ENCODE measurements at places on chromosomes 16 and 17. TPM values are rescaled to one million over a fixed set of nuclear protein-coding genes. Genes with fewer than 3 reads are reported as not detected.

DNA sequence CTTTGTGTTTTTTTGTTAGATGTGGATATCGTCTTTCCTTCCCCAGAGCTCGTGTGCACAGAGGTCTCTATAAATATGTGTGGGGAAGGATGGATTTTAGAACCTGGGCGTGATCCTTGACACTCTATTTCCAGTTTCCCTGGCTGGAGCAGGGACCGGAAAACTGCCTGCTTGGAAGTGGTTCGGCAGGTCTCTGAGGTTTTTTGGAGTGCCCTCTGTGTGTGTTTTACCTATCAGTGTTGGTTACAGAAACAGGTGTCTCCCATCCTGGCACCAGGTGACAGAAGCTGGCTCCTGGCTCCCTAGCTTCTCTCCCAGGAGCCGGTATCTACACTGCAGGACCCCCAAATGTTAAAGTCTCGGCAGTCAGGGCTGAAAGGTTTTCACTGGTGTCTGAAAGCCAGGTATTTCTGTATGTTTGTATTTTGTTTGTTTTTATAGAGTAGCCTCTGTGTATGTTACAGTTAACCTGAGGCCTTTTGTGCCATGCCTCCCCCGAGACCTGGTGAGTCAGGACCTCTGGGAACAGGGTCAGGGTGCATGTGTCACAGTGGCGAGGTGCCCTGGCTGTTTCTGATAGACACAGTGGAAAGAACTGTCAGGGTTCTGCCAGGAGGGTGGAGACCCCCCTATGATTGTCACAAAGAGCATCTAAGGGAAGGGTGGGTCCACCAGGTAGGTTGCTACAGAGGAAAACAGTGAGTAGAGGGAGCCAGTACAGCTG is 31.3 kb downstream of the ZC3H18 start:
- DNase-seq, result peak; percentile 1
- no peaks in the 10 kb centered on the region for H3K27me3 ChIP-seq
- H3K36me3 ChIP-seq, result peaks cover 78% of the 10 kb centered on the region
- H3K4me3 ChIP-seq, result no peak overlapping the region
- H3K27ac ChIP-seq, result peak overlapping the region; percentile 42

- H3K27me3 ChIP-seq, result peaks cover 12% of the 10 kb centered on the region
- no peak overlapping the region for H3K27ac ChIP-seq
- no peaks in the 10 kb centered on the region for H3K36me3 ChIP-seq
- H3K4me1 ChIP-seq, result peaks cover 9% of the 10 kb centered on the region
Observed at GRCh38 chr17:82390015-82390859, 18.7 kb downstream of the UTS2R start.

DNA sequence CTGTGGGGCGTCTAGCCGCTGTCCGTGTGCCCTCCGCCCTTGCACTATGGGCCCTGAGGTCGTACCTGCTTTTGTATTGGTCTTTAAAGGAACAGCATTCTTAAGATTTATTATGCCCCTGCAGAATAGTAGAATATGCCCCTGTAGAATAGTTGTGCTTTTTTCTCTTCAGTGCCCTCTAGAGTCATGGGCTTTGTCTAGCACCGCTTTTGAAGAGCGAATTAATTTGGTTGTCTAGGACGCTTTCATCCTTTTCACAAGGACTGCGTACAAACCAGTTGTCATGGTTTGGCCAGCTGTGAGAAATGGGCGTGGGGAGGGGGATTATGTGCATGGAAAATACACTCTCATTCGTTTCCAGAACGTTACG is 621 bp downstream of the CEP95 start:
- no peaks in the 10 kb centered on the region for H3K27me3 ChIP-seq
- peak overlapping the region; percentile 100 for H3K27ac ChIP-seq
- peak; percentile 72 for DNase-seq
- H3K4me3 ChIP-seq, result peak overlapping the region; percentile 99
- H3K4me1 ChIP-seq, result peaks cover 28% of the 10 kb centered on the region

GRCh38 chr17:45857977-45858708 is 13.5 kb downstream of the SPPL2C start:
- no peak overlapping the region for H3K27ac ChIP-seq
- H3K4me3 ChIP-seq, result no peak overlapping the region
- H3K4me1 ChIP-seq, result no peaks in the 10 kb centered on the region
- DNase-seq, result peak; percentile 54
- H3K27me3 ChIP-seq, result peaks cover 61% of the 10 kb centered on the region

- no peaks in the 10 kb centered on the region for H3K27me3 ChIP-seq
- H3K4me3 ChIP-seq, result peak overlapping the region; percentile 88
- H3K36me3 ChIP-seq, result peaks cover 5% of the 10 kb centered on the region
- peak overlapping the region; percentile 88 for H3K27ac ChIP-seq
- H3K4me1 ChIP-seq, result peaks cover 18% of the 10 kb centered on the region
Observed at GRCh38 chr17:32007463-32008298, 498 bp downstream of the LRRC37B start.

TVP23A gene
- total RNA-seq, result not detected

MYH11 gene
- not detected for total RNA-seq

DNA sequence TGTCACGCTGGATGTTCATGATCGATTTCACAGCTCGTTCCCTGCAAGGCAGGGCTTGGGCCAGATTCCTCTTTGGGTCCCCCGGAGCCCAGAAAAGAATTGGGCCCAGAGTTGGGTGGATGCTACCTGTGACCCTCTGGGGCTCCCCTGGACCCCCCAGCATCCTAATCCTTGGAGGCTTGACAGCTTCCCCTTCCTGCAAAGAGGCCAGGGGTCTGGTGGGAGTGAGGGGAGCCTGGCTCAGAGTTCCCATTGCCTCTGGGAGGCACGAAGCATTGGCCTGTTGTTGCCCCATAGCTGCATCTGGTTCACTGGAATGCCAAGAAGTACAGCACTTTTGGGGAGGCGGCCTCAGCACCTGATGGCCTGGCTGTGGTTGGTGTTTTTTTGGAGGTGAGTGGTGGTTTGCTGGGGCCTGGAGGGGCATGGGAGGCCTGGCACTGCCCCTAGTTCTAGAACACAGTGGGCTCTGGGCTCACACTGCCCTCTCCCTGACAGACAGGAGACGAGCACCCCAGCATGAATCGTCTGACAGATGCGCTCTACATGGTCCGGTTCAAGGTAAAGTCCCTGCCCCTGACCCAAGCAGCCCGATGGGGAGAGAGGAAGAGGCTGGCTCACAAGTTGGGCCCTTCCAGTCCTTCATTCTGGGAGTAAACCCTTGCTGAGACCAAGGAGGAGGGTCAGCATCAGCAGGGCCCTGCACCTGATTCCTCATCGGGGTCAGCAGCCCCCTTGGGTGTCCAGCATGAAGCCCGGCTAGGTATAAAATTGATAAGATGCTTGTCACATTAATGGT is 7.2 kb downstream of the CA7 start:
- H3K4me1 ChIP-seq, result no peaks in the 10 kb centered on the region
- H3K36me3 ChIP-seq, result no peaks in the 10 kb centered on the region
- no peak for DNase-seq
- no peaks in the 10 kb centered on the region for H3K27me3 ChIP-seq
- no peak overlapping the region for H3K4me3 ChIP-seq

- peak overlapping the region; percentile 66 for H3K4me3 ChIP-seq
- peak overlapping the region; percentile 9 for H3K27ac ChIP-seq
- peak; percentile 83 for DNase-seq
- H3K4me1 ChIP-seq, result peaks cover 33% of the 10 kb centered on the region
- H3K36me3 ChIP-seq, result peaks cover 2% of the 10 kb centered on the region
Observed at GRCh38 chr16:31138621-31139578, 3.4 kb upstream of the PRSS8 start.

DNA sequence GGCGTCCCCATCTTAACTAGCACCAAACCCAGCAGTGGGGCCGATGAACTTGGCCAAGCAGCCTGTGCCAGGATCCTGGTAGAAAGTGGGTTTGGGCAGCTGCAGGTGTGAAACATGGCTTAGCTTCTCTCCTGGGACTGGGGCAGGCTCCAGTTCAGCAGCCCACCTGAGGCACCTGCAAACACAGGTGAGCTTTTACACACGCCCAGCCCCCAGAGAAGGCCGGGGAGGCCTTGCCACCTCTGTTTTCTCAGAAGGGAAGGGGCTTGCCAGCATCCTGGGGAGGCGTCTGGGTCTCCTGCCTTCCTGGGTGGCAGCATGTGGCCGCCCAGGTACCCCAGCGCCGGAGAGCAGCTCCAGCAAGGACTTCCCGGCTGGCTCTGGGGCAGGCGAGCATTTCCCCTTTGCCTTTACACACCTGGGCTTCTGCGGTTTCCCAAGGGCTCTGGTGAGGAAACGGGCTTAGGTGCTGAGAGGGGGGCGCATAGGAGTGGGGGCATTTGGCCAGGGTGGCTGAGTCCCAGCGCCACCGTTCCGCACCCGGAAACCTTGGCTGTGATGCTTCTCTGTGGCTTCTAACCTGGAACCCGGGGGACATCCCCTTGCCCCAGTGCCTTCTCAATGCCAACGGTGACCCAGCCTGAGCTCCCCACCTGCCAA is 81.6 kb upstream of the CBX4 start:
- DNase-seq, result no peak
- H3K36me3 ChIP-seq, result no peaks in the 10 kb centered on the region
- H3K4me3 ChIP-seq, result no peak overlapping the region
- H3K27ac ChIP-seq, result no peak overlapping the region

DNA sequence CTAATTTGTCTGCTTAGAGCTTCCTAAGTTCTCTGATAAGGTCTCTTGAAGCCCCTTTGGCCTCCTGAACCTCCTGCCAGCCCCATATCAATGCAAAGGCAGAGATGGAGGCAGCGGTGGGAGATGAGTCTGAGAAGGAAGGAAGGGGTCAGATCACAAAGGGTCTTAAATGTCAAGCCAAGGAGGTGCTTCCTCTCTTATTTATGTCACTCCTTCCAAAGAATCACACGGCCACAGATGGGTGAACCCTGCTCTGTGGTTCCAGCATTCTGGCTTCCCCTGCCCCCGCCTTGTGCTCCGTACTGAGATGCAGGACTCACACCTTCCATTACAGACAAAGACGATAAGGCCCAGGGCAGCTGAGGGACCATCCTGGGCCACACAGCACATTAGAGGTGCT is 96.3 kb downstream of the GSG1L start:
- H3K4me3 ChIP-seq, result no peak overlapping the region
- no peaks in the 10 kb centered on the region for H3K36me3 ChIP-seq
- no peak for DNase-seq
- peaks cover 38% of the 10 kb centered on the region for H3K27me3 ChIP-seq
- H3K27ac ChIP-seq, result no peak overlapping the region

- no peaks in the 10 kb centered on the region for H3K4me1 ChIP-seq
- no peak overlapping the region for H3K27ac ChIP-seq
- no peaks in the 10 kb centered on the region for H3K27me3 ChIP-seq
Observed at GRCh38 chr17:68006797-68007196, 10.5 kb upstream of the C17orf58 start.

- no peak overlapping the region for H3K27ac ChIP-seq
- no peak overlapping the region for H3K4me3 ChIP-seq
- peaks cover 5% of the 10 kb centered on the region for H3K4me1 ChIP-seq
Observed at GRCh38 chr17:40366076-40366860, 1.7 kb upstream of the GJD3 start.

DNA sequence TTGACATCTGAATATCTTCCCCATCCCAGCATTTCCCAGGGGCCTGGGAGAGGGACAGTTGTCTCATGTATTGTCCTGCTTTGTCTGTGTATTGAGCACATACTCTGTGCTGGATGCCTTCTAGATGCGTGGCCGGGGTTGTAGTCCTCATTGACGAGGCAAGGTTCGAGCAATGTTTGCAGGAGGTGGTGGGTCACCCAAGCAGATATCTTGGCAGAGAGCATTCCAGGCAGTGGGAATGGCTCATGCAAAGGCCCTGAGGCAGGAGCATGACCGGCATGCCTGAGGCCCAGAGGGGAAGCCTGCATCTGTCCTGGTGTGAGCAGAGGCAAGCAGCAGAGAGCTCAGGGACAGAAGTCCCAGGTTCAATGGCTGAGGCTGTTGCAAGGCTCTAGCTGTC is 17.5 kb downstream of the KRT33A start:
- H3K4me1 ChIP-seq, result no peaks in the 10 kb centered on the region
- no peak overlapping the region for H3K27ac ChIP-seq
- no peaks in the 10 kb centered on the region for H3K36me3 ChIP-seq
- no peak overlapping the region for H3K4me3 ChIP-seq

DNA sequence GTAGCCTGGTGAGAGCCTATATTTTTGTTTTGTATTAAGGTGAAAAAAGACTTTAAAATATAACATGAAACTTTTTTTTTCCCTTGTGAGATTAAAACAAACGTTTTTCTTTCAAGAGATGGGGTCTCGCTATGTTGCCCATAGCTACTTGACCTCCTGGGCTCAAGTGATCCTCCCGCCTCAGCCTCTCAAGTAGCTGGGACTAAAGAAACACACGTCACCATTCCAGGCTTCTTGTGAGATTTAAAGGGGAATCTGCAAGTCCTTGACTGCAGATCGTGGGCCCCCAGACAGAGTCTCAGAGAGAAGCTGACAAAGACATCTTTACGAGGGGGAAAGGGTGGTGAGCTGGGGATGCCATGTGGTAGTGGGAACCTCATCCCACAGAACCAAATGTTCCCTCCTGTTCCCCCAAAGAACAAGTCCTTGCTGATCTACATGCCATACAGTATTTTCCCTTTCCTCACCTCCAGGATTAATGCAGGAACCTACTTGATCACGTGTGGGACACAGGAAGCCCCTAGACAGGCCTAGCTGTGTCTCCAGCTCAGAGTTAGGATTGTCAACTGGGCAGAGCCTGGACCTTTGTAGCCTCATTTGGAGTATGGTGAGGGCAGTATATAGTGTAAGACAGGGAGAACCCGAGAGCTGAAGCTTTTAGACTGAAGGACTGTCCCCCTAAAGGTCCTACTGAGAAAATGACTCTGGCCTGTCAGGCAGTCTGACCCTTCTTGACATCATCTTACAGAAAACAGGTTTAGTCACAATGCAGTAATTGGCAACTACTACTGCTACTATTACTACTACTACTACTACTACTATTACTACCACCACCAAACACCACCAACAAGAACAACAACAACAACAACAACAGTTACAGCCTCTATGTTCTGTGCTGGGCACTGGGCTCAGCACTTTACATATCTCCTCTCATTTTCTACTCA is 4.1 kb downstream of the MAP3K14 start:
- H3K4me1 ChIP-seq, result peaks cover 48% of the 10 kb centered on the region
- H3K4me3 ChIP-seq, result peak overlapping the region; percentile 57
- DNase-seq, result no peak

- H3K27me3 ChIP-seq, result no peaks in the 10 kb centered on the region
- peaks cover 7% of the 10 kb centered on the region for H3K36me3 ChIP-seq
- H3K4me1 ChIP-seq, result no peaks in the 10 kb centered on the region
Observed at GRCh38 chr16:48099455-48099854, 56.3 kb downstream of the ABCC12 start.

DNA sequence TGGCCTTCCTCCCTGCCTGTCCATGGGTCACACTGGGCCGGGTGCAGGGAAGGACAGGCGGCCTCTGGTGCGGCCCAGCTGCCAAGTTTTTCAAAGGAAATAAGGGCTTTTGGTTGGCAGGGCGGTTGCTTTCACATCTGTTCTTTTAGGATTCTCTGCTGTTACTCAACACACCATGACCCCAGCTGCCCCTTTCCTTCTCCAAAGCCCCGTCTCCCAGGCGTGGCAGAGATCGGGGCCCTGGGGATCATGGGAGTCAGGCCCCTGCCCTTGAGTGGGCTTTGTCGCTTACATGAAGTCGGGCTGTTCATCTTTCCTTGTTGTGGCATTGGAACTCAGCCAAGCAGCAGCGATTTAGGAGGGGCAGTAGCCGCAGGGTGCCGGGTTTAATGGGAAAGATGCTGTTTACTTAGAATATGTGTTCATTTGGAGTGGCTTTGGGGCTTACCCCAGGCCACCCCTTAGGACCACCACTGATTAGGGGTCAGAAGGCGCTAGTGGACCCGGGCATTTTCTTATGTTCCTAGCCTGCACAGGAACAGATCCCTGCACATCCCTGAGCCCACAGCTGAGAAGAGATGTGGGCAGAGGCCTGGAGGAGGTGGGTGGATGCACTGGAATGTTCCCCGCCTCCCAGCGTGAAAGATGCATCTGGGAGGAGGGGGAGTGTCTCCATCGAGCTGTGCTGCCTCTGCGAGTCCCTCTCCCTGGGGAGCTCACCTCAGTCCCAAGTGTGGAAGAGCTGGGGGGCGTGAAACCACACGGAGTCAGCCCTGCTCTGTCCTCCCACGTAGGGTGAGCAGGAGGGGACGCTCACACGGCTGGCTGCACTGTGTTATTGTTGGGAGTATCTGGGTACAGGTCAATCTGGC is 6.8 kb upstream of the ADCY7 start:
- DNase-seq, result no peak
- peaks cover 5% of the 10 kb centered on the region for H3K4me1 ChIP-seq
- no peaks in the 10 kb centered on the region for H3K36me3 ChIP-seq
- H3K4me3 ChIP-seq, result no peak overlapping the region
